ENCODE measurements at places on chromosomes 2 and 18. TPM values are rescaled to one million over a fixed set of nuclear protein-coding genes. Genes with fewer than 3 reads are reported as not detected.
A peak's percentile ranks its signal among the peaks of the same experiment; 100 is the strongest.

DNA sequence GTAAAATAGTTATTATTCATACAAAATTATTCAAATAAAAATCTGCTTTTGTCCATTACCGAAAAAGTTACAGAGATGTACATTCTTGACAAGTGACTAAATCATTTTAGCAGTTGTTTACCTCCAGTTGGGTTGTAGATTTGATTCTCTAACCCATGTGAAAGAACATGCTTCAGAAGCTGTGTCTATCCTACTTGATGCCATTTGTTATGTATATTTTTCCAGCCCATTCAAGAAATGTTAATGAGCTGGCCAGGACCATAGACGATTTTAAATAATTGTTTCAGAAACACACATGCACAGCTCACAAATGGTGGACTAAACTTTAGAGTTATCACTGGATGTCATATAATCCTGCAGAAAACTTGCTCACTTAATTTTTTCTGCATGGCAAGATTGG lies 391.1 kb upstream of the REG3G start:
- H3K27ac ChIP-seq = no peak overlapping the region
- no peak for DNase-seq
- no peaks in the 10 kb centered on the region for H3K36me3 ChIP-seq
- no peaks in the 10 kb centered on the region for H3K4me1 ChIP-seq
- H3K27me3 ChIP-seq = no peaks in the 10 kb centered on the region
- no peak overlapping the region for H3K4me3 ChIP-seq

- no peaks in the 10 kb centered on the region for H3K36me3 ChIP-seq
- H3K4me1 ChIP-seq = no peaks in the 10 kb centered on the region
- no peak for DNase-seq
- no peaks in the 10 kb centered on the region for H3K27me3 ChIP-seq
- H3K27ac ChIP-seq = no peak overlapping the region
- no peak overlapping the region for H3K4me3 ChIP-seq
These were observed 152.5 kb downstream of the CLIP4 start for GRCh38 chr2:29267720-29268119.

DNA sequence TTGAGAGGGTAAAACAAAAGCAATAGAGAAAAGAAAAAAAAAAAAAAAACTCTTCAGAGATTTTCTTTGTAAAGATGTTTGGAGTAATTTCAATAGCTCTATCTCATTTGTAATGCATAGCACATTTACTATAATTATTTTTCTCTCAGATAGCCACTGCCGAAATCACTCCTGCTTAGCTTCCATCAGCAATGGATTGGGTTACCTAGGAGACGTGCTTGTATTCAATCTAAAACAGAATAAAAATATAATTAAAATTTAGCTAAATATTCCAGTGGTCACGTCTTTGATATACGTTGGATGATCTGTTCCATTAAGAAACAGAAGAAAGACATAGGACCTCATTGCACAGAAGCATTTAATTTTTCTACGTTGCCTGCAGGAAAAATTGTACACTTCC lies 1435.7 kb upstream of the DDX18 start:
- no peaks in the 10 kb centered on the region for H3K27me3 ChIP-seq
- H3K4me3 ChIP-seq = no peak overlapping the region
- H3K4me1 ChIP-seq = no peaks in the 10 kb centered on the region
- no peak for DNase-seq
- no peak overlapping the region for H3K27ac ChIP-seq
- H3K36me3 ChIP-seq = no peaks in the 10 kb centered on the region

- H3K36me3 ChIP-seq = peaks cover 44% of the 10 kb centered on the region
- no peaks in the 10 kb centered on the region for H3K27me3 ChIP-seq
- H3K27ac ChIP-seq = no peak overlapping the region
- DNase-seq = no peak
- no peaks in the 10 kb centered on the region for H3K4me1 ChIP-seq
These were observed 38.0 kb downstream of the CTDP1 start for GRCh38 chr18:79717555-79718074.

DNA sequence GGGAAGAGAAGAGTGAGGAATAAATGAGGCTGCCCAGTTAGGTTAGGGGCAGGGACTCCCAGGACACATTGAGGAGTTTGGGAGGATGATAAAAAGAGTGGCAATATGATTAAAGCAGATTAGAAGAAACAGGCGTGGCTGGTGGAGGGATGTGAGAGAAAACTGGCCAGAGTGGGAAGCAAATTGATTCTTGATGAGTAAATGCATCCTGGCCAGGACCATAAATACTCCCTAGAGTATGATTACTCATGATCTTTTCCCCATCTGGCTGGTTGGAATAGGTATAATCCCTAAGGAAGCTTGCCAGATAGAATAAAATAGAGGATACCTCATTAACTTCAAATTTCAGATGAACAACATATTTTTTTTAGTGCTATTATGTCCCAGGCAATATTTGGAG lies 21.5 kb upstream of the DAW1 start:
- no peak for DNase-seq
- H3K27me3 ChIP-seq = no peaks in the 10 kb centered on the region
- no peaks in the 10 kb centered on the region for H3K36me3 ChIP-seq
- no peak overlapping the region for H3K27ac ChIP-seq
- no peak overlapping the region for H3K4me3 ChIP-seq

CRYGC gene
- total RNA-seq = not detected

GRCh38 chr2:27708666-27709065 lies 45.0 kb downstream of the SLC4A1AP start:
- no peak for DNase-seq
- H3K4me3 ChIP-seq = no peak overlapping the region
- H3K27ac ChIP-seq = no peak overlapping the region
- H3K4me1 ChIP-seq = peaks cover 14% of the 10 kb centered on the region
- H3K27me3 ChIP-seq = no peaks in the 10 kb centered on the region
- no peaks in the 10 kb centered on the region for H3K36me3 ChIP-seq

- DNase-seq = no peak
- H3K27ac ChIP-seq = no peak overlapping the region
- H3K27me3 ChIP-seq = no peaks in the 10 kb centered on the region
- no peaks in the 10 kb centered on the region for H3K36me3 ChIP-seq
- H3K4me3 ChIP-seq = no peak overlapping the region
These were observed 8.1 kb upstream of the ATP6V1B1 start for GRCh38 chr2:70927641-70928040.

DUSP2 gene
- total RNA-seq = not detected

GRCh38 chr2:95234816-95235215 lies 27.5 kb downstream of the ZNF892 start:
- H3K27me3 ChIP-seq = no peaks in the 10 kb centered on the region
- H3K4me1 ChIP-seq = no peaks in the 10 kb centered on the region
- no peak for DNase-seq
- no peak overlapping the region for H3K4me3 ChIP-seq
- no peaks in the 10 kb centered on the region for H3K36me3 ChIP-seq

SAG gene
- total RNA-seq = not detected

- H3K4me1 ChIP-seq = no peaks in the 10 kb centered on the region
- H3K4me3 ChIP-seq = no peak overlapping the region
These were observed 118.1 kb upstream of the SLC39A10 start for GRCh38 chr2:195538937-195539336.

DNA sequence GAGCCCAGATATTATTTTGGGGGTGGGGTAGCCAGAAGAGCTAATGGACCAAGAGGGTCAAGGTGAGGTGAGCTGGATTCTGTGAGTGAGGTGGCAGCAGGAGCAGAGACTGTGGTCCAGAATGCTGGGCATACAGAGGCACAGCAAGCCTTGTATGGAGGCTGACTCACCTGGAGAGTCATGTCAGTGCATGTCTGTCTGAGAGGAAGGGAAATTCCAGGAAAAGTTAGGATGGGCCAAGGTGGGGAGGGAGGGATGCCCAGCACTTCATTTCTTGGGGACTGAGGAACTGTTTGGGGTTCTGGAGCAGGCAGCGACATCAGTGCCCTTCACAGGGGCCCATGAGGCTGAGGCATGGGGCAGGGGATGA lies 21.1 kb downstream of the PER2 start:
- H3K4me3 ChIP-seq = no peak overlapping the region
- H3K27ac ChIP-seq = no peak overlapping the region
- peaks cover 40% of the 10 kb centered on the region for H3K36me3 ChIP-seq
- DNase-seq = no peak

- no peaks in the 10 kb centered on the region for H3K27me3 ChIP-seq
- H3K36me3 ChIP-seq = no peaks in the 10 kb centered on the region
- no peak overlapping the region for H3K4me3 ChIP-seq
- H3K4me1 ChIP-seq = no peaks in the 10 kb centered on the region
These were observed 556.3 kb downstream of the RIT2 start for GRCh38 chr18:42559069-42559690.

TMEM163 gene
- 0.48 TPM for total RNA-seq

DNA sequence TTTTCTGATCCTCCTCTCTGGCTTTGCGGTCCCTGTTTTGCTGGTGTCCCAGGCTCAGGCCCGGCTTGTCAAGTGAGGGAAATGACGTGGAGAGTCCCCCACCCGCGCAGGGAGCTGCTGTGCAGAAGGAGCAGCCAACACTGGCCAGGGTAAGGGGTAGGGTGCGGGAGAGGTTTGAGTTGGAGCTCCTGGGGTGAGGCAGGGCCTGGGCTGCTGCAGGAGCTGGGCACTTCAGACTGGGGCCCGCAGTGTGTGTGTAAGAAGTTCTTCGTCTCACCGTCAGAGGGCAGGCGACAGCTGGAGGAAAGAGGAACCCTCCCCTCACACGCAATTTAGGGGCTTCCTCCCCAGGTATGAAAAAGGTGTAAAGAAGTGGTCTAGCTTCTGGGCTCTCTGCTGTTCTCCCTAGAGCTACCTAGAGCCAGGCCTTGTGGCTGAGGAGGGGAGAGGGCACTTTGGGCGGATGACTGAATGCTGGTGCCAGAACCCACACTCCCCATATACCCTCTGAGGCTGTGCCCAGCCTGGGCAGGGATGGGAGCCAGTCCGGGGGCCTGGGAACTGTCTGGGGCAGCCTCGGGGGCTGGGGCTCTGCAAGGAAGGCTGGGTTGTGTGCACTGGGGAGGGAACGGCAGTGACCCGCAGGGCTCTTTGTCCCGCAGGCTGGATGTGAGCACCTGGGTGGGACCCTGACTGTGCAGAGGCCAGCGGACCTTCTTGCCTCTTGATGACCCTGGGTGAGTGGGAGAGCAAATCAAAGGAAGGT lies 11.8 kb downstream of the CELF4 start:
- no peaks in the 10 kb centered on the region for H3K4me1 ChIP-seq
- no peak overlapping the region for H3K4me3 ChIP-seq
- peaks cover 4% of the 10 kb centered on the region for H3K27me3 ChIP-seq
- no peak overlapping the region for H3K27ac ChIP-seq

DNA sequence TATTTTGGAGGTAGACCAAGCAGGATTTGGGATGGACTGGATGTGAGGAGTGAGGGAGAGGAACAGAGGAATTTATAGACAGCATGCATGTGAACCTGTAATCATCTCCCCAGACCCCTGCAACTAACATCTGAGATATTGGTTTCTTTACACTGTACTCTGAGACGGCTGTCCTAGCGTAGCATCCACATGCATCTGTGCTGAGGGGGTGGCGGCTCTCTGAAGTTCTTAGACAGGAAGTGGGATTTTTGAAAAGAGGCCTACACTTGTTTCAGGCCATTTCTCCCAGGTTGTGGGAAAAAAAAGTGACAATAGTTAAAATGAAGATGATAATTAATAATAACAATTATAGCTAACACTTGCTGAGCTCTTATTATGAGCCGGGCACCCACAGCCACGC lies 150.2 kb upstream of the GATA6 start:
- no peaks in the 10 kb centered on the region for H3K27me3 ChIP-seq
- peaks cover 3% of the 10 kb centered on the region for H3K4me1 ChIP-seq
- no peak overlapping the region for H3K4me3 ChIP-seq
- DNase-seq = no peak

SERPINB4 gene
- not detected for total RNA-seq

GRCh38 chr2:219000569-219000960 lies 7.3 kb upstream of the CRYBA2 start:
- H3K27me3 ChIP-seq = peaks cover 81% of the 10 kb centered on the region
- H3K27ac ChIP-seq = peak overlapping the region; percentile 80

DNA sequence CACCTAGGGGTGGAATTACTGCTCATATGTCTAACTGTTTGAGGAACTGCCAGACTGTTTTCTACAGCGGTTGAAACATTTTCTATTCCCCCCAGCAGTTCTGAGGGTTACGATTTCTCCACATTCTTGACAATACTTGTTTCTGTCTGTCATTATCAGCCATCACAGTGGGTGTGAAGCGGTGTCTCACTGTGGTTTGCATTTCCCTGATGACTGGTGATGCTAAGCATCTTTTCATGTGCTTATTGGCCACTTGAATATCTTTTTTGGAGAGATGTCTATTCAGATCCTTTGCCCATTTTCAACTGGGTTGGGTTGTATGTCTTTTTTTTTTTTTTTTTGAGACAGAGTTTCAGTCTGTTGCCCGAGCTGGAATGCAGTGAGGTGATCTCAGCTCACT lies 63.0 kb downstream of the ADNP2 start:
- no peak overlapping the region for H3K27ac ChIP-seq
- H3K4me3 ChIP-seq = no peak overlapping the region
- no peaks in the 10 kb centered on the region for H3K36me3 ChIP-seq
- H3K27me3 ChIP-seq = no peaks in the 10 kb centered on the region

Measured in transverse colon (tissue), 4 donors.